ENCODE measurements at places on chromosomes 5 and 9. TPM values are rescaled to one million over a fixed set of nuclear protein-coding genes. Genes with fewer than 3 reads are reported as not detected.

Gene OR13C3
- total RNA-seq, result not detected

Gene GZMA
- total RNA-seq, result 1.0 TPM

Gene AQP3
- 16.3 TPM for total RNA-seq

Gene PCA3
- not detected for total RNA-seq

Gene CCL28
- 0.81 TPM for total RNA-seq

Gene PCDHA2
- not detected for total RNA-seq

Gene SEC61B
- 41.9 TPM for total RNA-seq

Gene CDKN2A
- 0.67 TPM for total RNA-seq

Gene TERT
- not detected for total RNA-seq

Gene ARID3C
- total RNA-seq, result not detected

Gene KCNIP1
- total RNA-seq, result not detected

Gene SLC25A2
- total RNA-seq, result 0.16 TPM

Gene SOX30
- total RNA-seq, result 0.13 TPM

Gene ARHGEF37
- 32.9 TPM for total RNA-seq

Gene MEIKIN
- total RNA-seq, result not detected

Gene SV2C
- not detected for total RNA-seq

Gene CMYA5
- 917 TPM for total RNA-seq

Gene CSF1R
- 19.5 TPM for total RNA-seq

Gene CCDC192
- not detected for total RNA-seq

Gene LCN12
- 2.1 TPM for total RNA-seq

Gene FIBCD1
- total RNA-seq, result 0.59 TPM

Gene CDX1
- not detected for total RNA-seq

Gene PCDHB16
- total RNA-seq, result 2.2 TPM

Gene INSL4
- not detected for total RNA-seq

Gene OR1B1
- not detected for total RNA-seq

Gene GLRA1
- total RNA-seq, result not detected
